ENCODE measurements at places on chromosomes 4 and X. TPM values are rescaled to one million over a fixed set of nuclear protein-coding genes. Genes with fewer than 3 reads are reported as not detected.

The AFP gene
- total RNA-seq: 0.25 TPM

The GNRHR gene
- not detected for total RNA-seq

The SLC7A11 gene
- 225 TPM for total RNA-seq

The P2RY10 gene
- total RNA-seq: not detected

The SLC6A14 gene
- not detected for total RNA-seq

The TLL1 gene
- 0.20 TPM for total RNA-seq

The SPANXA2 gene
- total RNA-seq: not detected

The PPARGC1A gene
- total RNA-seq: 2.0 TPM

The CXCL1 gene
- total RNA-seq: 527 TPM

The VGLL1 gene
- not detected for total RNA-seq

The SMIM10 gene
- total RNA-seq: 3.2 TPM

The LINC00632 gene
- total RNA-seq: 45.1 TPM

The DOK7 gene
- 0.14 TPM for total RNA-seq

The CXorf49 gene
- not detected for total RNA-seq

The NDP gene
- total RNA-seq: not detected

The HSFX1 gene
- 0.20 TPM for total RNA-seq

The TMEM156 gene
- total RNA-seq: 7.2 TPM

The RAP2C gene
- total RNA-seq: 31.2 TPM

The SMR3B gene
- total RNA-seq: not detected

The AMER1 gene
- total RNA-seq: 5.9 TPM
